Activated T-helper 1 cell treated with anti-CD3 and anti-CD28 coated beads, Interleukin-12 subunit alpha, Interleukin-12 subunit beta, Interleukin-2, Interleukin-4 antibody, amounts not matched to agents 30 ng/mL and 10 ng/mL and 1 ng/mL, durations not matched to agents 14 hours and 24 hours and 36 hours (primary cell): ENCODE measurements at places on chromosomes 12 and 14. TPM values are rescaled to one million over a fixed set of nuclear protein-coding genes. Genes with fewer than 3 reads are reported as not detected.
A peak's percentile ranks its signal among the peaks of the same experiment; 100 is the strongest.

The P3H3 gene
- 3.5 and 4.0 TPM in 2 replicates for total RNA-seq

The KCNA5 gene
- not detected in 2 replicates for total RNA-seq

The OR6C4 gene
- total RNA-seq: not detected in 2 replicates

The SLC24A4 gene
- total RNA-seq: not detected in 2 replicates

The CLEC4D gene
- not detected in 2 replicates for total RNA-seq

The SIX4 gene
- 0.57 and 1.1 TPM in 2 replicates for total RNA-seq

The PAPOLA gene
- 191 and 217 TPM in 2 replicates for total RNA-seq

The NEUROD4 gene
- total RNA-seq: 0.05 TPM in 1 of 2 replicates, not detected in the other

The GON7 gene
- 14.8 and 15.7 TPM in 2 replicates for total RNA-seq

The KRT77 gene
- not detected in 2 replicates for total RNA-seq

The IQSEC3 gene
- total RNA-seq: 0.05 and 0.24 TPM in 2 replicates

The PSME2 gene
- 575 and 588 TPM in 2 replicates for total RNA-seq

DNA sequence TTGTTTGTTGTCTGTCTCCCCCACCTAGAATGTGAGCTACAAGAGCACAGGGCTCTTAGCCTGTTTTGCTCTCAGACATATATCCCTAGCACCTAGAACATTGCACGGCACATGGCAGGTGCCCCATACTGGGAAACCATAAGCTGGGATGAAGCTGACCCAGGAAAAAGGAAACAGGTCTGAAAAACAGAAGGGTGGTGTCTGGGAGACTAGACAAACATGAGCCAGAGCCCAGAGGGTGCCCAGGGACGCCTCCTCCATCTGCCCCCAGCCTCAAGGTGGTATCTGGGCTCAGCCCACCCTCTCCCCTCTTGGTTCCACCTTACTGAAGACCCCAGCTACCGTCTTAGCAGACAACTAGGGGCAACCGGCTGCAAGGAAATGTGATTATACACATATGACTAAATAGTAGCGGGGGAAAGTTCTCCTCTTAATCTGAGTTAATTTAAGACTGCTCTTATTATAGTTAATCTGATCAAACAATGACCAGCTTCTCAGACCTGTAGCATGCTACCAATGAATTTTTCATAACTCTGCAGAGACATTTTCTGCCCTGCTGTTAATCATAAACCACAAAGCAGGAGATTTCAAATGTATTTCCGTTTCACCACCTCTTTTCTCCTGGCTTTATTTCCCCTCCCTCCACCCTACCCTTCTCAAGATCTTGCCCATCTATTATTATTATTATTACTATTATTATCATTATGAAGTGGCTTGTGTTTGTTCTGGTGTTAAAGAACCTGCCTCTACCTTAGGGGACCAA is 31.9 kb downstream of the KSR2 start:
- DNase-seq: no peak

- no peak for DNase-seq
Measured at GRCh38 chr12:24788886-24789285, 160.0 kb downstream of the BCAT1 start.

GRCh38 chr12:97452230-97452629 is 10.4 kb upstream of the RMST start:
- no peak for DNase-seq

GRCh38 chr14:50070230-50070629 is 46.1 kb downstream of the VCPKMT start:
- no peak for DNase-seq

- DNase-seq: no peak
Measured at GRCh38 chr14:26729851-26730250, 132.0 kb upstream of the NOVA1 start.

DNA sequence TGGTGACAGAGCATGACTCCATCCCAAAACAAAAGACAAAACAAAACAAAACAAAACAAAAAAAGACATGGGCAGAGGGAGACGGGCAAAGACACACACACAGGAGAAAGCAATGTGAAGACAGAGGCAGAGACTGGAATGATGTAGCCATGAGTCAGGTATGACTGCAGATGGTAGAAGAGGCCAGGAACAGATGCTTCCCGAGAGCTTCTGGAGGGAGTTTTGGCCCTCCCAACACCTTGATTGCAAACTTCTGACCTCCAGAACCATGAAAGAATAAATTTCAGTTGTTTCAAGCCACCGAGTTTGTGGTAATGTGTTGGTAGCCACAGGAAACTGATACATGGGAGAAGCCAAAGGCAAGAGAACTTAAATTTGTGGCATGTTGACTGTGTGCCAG is 27.1 kb downstream of the VWF start:
- no peak for DNase-seq

DNA sequence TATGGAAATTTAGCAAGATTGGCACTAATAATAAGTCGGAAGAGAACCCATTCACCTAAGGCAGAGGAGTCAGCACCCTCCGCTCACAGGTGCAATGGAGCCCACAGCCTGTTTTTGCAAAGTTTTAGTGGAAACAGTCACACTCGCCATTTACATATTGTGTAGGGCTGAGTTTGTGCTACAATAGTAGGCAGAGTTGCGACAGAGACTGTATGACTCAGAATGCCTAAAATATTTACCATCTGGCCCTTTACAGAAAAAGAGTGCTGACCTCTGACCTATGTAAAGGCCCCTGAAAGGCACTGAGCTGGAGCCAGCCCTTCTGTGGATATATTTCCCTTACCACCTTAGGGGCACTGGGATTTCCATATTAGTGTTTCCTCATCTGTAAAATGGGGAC is 79.0 kb downstream of the PRIMA1 start:
- DNase-seq: no peak

- peak; percentile 17 for DNase-seq
Measured at GRCh38 chr12:57898308-57898970, 42.9 kb upstream of the ATP23 start.

GRCh38 chr12:109598428-109598854 is 24.8 kb downstream of the MVK start:
- DNase-seq: no peak

GRCh38 chr14:56868660-56869059 is 58.4 kb upstream of the OTX2 start:
- DNase-seq: no peak

DNA sequence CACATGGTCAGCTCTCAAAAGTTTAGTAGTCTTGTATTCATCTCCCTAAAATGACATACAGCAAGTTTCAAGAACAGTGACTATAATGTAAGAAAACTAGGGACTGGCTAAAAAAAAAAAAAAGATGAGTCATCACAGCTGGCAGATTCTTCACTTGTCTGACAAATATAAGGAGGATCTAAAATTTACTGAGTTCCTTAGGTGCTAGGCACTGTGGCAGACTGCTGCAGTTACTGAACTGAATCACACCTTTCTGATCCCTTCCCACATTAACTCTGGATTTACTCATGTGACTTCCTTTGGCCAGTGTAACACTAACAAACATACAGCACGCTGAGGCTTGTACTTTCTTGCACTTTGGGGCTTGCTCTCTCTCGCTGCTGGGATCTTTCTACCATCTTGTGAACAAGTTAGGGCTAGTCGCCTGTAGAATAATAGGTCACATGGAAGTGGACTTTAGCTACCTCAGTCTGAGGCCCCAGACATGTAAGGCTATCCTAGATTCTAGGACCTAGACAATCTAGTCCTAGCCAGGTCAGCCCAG is 32.1 kb downstream of the BAZ1A start:
- peak; percentile 3 for DNase-seq

- DNase-seq: no peak
Measured at GRCh38 chr14:103745424-103745823, 29.8 kb downstream of the ZFYVE21 start.

DNA sequence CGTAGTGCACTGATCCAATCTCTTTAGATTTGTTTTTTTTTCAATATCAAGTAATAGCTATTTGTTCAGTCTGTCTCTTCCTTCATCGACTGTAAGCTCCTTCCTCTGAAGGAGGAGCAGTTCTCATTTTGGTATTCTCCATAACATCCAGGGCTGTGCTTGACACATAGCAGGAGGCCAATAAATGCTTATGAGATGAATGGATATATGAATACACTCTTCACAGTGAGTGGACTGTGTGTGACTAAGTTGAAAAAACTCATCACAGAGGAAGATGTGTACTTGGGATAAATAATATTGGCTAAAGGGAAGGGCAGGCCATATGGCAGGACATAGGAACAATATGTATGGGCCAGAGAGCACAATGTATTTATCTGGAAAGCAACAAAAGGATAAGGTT is 205.3 kb upstream of the PRICKLE1 start:
- no peak for DNase-seq

- DNase-seq: no peak
Measured at GRCh38 chr12:19227880-19228210, 98.3 kb downstream of the PLEKHA5 start.

GRCh38 chr12:7369274-7369729 is 65.4 kb downstream of the ACSM4 start:
- DNase-seq: no peak

DNA sequence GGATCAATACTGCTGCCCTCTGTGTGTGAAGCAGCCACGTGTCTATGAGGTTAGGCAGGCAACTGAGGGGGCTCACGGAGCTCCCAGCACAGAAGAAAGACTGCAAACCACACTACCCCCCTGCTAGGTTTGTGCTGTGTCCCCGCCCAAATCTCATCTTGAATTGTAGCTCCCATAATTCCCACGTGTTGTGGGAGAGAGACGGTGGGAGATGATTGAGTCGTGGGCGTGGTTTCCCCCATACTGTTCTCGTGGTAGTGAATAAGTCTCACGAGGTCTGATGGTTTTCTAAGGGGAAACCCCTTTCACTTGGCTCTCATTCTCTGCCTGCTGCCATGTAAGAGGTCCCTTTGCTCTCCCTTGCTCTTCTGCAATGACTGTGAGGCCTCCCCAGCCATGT is 68.6 kb downstream of the ACTN1 start:
- DNase-seq: no peak

DNA sequence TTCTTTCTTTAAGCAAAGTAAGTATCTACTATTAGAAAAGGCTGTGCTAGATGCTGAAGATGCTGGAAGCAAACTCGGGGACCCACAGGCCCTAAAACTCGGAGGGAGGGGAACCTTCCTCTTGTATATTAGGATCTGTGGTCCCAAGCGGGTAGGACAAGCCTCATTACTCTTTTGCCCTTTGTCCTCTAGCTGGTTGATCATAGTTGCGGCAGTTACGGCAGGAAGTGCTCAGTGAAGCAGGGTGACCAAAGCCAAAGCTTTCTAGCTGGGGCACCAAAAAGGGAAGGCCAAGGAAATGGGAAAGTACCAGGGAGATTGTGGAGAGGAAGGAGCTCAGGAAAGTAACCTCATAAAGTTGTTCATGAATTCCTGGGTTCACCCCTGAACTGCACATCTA is 76.3 kb downstream of the SCFD1 start:
- DNase-seq: no peak

GRCh38 chr12:48979602-48980388 is 1.7 kb downstream of the WNT1 start:
- DNase-seq: no peak

- DNase-seq: no peak
Measured at GRCh38 chr14:73746520-73747378, 32.6 kb upstream of the PNMA1 start.
